NCI-H1105 (cell line): ENCODE measurements at places on chromosomes 2 and 18.

DNA sequence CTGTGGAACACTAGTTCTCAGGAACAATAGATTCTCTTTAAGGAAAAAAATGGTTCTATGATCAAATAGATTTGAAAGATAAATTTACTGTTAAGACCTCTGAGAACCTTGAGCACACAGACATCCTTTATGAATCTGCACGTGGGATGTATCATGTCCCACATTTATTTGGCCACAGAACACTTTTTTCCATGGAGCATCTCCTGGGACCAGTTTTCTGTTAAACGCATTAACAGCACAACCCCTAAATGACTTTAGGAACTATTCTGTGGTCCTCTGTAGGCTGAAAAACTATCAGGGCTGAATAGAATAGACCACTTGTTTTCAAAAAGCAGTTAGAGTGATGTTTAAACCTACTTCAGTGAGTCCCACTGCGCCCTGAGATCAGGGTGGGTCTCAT is 132.2 kb upstream of the PID1 start:
- no peak for DNase-seq

DNA sequence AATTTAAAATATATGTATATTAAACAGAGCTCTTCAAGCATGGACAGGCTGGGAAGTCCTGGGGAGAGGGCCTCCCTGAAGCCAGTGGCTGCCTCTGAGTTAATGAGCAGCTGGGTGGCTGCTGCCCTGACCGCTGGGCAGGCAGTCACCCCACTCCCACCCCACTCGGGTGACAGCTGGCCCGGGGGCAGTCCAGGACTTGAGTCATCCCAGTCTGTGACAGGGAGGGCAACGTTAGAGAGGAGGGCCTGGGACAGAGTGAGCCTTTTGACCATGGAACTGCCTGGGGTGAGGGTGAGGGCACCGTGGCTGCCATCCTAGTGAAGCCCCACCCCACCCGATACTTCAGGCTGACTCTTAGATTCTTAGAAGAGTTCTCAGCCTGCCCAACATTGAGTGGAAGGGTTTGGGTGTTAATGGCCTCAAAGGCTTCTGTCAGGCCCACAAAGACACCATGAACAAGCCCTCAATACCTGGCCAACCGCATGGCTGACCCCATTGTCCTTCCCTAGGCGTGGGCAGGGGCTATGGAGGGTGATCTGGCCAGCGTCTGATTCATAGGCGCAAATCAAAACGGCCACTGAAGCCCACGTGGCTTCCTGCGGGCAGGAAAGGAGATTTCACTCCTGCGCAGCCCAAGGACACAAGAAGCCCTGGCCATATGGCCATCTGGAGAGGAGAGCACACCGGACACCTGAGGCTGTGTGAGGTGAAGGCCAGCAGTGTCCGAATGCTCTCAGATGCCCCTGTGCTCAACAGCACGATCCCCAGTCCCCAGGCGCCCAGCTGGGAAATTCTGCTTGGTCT is 47.5 kb downstream of the MRPS5 start:
- no peak for DNase-seq

DNA sequence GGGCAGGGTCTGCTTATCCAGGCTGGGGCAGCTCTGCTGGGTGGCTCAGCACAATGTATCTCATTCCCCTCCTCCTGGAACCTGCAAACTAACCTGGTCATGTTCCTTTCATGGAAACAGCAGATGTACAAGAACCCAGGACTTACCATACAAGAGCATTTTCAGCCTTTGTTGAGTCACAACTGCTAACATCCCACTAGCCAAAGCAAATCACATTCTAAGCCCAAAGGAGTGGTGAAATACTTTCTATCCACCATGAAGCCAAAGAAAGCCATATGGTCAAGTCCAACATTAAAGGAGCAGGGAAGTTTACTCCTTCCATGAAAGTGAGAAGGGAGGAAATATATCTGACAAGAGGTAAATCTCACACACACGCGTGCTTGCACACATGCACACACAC is 163.0 kb downstream of the IRS1 start:
- no peak for DNase-seq

GRCh38 chr2:236814593-236814992 is 245.0 kb downstream of the ACKR3 start:
- no peak for DNase-seq

- DNase-seq, result no peak
Observed at GRCh38 chr2:76415821-76416220, 705.1 kb upstream of the GCFC2 start.

DNA sequence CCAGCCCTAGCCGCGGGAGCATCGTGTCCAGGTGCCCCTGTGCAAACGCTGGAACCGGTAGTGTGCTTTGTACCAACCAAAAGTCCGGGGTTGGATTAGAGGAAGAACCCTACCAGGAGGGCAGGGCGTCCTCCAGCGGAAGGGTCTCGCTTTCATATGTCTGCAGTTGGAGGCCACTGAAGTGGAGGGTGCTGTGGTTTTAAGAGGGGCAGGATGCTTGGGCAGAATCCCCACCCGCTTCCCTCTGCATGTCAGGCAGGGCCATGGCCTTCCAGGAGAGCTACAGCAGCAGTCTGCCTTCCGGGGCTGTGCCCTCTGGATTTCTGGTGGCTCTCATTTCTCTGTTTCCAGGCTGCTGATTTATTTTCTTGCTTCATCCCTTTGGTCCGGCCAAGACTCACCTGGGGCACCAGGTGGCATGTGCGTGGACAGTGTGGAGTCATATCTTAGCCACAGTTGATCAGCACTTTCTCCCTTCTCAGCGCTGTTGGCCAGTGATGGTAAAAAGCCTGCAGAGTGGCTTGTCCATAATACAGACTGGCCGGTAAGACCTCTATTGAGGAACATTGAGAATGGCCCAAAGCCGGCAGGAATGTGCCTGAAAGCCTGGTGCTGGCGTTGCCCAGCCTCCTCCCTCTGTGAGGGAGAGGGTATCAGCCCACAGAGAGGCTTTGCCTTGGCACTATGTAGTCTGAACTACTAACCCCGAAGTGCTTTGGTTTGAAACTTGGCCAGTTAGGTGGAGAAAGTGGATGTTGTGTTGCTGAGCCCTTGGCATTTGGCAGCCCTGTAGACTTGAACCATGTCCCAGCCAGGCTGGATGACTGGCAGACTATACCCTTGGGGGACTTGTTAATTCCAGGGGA is 1.8 kb downstream of the AGAP1 start:
- no peak for DNase-seq

DNA sequence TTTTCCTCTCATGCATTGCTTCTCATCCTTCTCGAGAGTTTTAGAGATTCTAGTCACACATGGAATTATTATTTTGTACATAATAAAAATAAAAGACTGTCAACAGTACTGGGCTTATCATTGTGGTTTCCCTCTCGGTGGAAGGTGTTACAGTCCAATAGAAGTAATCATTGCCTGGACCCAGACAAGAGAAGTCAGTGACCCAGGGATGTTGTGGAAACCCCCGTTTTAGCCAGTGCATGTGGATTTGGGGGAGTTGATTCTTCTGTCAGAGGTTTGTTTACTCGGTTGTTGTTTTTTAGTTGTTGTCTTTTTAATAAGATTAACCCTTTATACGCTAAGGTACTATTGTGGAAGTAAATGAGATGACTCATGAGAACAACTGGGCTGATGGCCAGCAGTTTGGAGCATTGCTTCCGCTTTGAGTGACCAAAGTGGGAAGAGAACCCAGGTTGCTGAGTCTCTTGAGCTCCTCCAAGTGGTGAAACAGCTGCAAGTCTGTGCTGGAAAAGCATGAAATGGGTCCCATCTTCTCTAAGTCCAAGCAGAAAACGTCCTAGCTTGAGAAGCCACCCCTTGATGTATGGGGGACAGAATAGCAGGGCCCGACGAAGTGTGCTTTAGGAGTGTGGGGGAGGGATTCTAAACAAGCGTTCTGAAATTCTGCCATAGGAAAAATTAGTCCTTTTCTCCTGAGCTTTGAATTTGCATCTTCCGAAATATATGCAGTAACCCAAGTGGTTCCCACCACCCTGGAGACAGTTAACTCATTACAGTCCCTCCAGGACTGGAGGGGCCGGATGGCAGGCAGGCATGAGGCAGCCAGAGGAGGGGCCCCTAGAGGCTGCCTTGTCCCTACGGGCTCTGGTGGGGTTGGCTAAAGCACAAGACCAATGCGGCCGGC is 61.8 kb upstream of the GPR45 start:
- peak; percentile 34 for DNase-seq

- peak; percentile 4 for DNase-seq
Observed at GRCh38 chr2:98269274-98269673, 77.0 kb upstream of the CNGA3 start.

- no peak for DNase-seq
Observed at GRCh38 chr2:28420722-28421121, 28.1 kb downstream of the FOSL2 start.

DNA sequence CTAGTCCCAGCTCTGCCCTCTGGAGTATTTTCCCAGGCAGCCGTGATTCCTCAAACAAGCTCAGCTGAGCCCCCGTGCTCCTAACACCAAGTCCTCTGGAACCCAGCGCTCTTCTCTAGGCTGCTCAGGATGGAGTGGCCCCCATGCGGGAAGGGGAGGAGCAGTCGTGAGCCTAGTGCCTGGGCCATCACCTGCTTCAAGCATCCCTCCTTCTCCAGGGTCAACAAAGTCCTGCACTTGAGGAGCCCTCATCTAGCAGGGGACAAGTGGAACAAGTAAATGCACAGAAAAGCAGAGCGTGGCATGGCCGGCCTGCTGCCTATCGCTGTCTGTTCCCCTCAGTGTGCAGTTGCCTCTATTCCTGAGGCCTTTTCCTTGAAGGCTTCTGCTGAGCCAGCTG is 168.6 kb downstream of the INHBB start:
- DNase-seq, result no peak

- DNase-seq, result peak; percentile 35
Observed at GRCh38 chr18:76005632-76006208, 489.3 kb downstream of the ZNF516 start.

GRCh38 chr18:80033181-80034067 is 810 bp upstream of the RBFA start:
- DNase-seq, result no peak
